ENCODE measurements at places on chromosomes 1 and 21. TPM values are rescaled to one million over a fixed set of nuclear protein-coding genes. Genes with fewer than 3 reads are reported as not detected.

Gene PGLYRP3
- not detected for polyA plus RNA-seq

Gene OR2G6
- polyA plus RNA-seq: not detected

Gene NPHS2
- not detected for polyA plus RNA-seq

Gene BGLAP
- 2.5 TPM for polyA plus RNA-seq

Gene CLCNKB
- polyA plus RNA-seq: not detected

Gene CELSR2
- 9.5 TPM for polyA plus RNA-seq

Gene GPR52
- polyA plus RNA-seq: not detected

Gene NFYC
- polyA plus RNA-seq: 66.0 TPM

Gene KIF2C
- 1.5 TPM for polyA plus RNA-seq

Gene SLC30A10
- 5.9 TPM for polyA plus RNA-seq

Gene SPATA17
- polyA plus RNA-seq: 6.0 TPM

Gene LRRC71
- polyA plus RNA-seq: not detected

Gene NPR1
- polyA plus RNA-seq: 0.18 TPM

Gene DTL
- 1.1 TPM for polyA plus RNA-seq

Gene TSPAN1
- polyA plus RNA-seq: 0.96 TPM

Gene GBP4
- polyA plus RNA-seq: not detected

Gene KRTAP10-7
- not detected for polyA plus RNA-seq

Gene LCE3B
- polyA plus RNA-seq: not detected

Gene FMO2
- polyA plus RNA-seq: not detected

Gene FAM72C
- polyA plus RNA-seq: not detected

Gene RIPK4
- polyA plus RNA-seq: not detected

Data from neural cell (in vitro differentiated cells).